Putamen (tissue), 1 donor: ENCODE measurements at places on chromosomes 2 and 18.

- DNase-seq: peak; percentile 76
These were observed 14.5 kb downstream of the PTPRN start for GRCh38 chr2:219294356-219295351.

- no peak for DNase-seq
These were observed 137.7 kb downstream of the PXDN start for GRCh38 chr2:1606421-1607235.

GRCh38 chr2:6164986-6165747 lies 473.0 kb downstream of the SOX11 start:
- no peak for DNase-seq

DNA sequence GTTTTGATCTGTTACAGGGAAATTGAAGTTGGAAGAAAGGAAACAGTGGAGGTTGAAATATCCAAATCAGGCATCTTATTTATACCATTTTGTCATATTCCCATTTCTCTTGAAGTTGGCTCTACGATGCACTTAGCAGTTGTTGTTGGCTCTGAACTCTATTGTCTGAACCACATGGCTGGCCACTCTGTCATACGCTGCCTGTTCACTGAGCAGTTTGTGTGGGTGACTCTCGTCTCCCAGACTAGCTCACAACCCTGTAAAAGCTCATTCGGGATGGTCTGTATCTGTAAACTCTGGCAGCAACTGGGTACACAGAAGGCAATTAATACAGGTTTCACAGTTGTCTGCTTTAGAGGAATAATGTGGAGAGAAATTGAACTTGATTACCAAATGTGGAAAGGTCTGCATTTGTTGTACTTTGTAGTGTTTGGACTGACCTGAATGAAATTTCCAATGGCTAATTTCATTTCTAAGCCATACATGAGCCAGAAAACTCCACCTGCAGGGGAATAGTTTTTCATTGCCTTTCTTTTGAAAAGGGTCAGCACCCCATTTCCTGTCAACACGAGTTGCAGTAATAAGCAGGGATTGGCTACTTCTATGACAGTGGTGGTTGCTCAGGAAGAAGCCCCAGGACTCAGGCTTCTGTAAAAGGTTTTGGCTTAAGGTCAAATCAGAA lies 378.2 kb downstream of the OSR1 start:
- DNase-seq: no peak

DNA sequence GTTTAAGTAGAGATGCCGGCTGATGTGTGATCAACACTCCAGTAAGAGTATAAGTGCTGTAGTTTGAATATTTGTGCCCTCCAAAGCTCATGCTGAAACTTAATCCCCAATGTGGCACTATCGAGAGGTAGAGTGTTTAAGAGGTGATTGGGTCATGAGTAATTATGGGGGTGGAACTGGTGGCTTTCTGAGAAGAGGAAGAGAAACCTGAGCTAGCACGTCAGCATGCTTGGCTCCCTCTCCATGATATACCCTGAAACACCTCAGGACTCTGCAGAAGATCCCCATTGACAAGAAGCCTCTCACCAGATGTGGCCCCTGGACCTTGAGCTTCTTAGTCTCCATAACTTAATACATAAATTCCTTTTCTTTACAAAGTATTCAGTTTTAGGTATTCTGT lies 584.8 kb downstream of the TSN start:
- DNase-seq: no peak

DNA sequence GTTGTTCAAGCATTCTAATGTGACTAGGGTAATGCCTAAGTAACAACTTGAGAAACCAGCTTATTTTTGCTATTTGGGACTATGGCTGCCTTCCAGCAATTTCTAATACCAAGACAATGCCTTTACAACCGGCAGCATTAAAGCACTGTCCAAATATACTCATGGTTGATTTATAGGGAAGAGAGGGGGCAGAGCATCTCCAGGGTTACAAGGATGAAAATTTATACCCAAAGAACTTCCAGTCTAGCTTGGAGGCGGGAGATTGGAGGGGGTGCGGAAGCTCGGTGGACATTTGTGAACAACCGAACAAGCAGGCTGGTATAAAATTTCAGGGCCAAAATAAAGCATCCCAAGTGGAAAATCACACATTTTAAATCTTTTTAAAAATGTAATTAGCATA lies 294.9 kb upstream of the STON1 start:
- no peak for DNase-seq
